Uterus (tissue), 4 donors: ENCODE measurements at places on chromosomes 6 and 20. TPM values are rescaled to one million over a fixed set of nuclear protein-coding genes. Genes with fewer than 3 reads are reported as not detected.

DNA sequence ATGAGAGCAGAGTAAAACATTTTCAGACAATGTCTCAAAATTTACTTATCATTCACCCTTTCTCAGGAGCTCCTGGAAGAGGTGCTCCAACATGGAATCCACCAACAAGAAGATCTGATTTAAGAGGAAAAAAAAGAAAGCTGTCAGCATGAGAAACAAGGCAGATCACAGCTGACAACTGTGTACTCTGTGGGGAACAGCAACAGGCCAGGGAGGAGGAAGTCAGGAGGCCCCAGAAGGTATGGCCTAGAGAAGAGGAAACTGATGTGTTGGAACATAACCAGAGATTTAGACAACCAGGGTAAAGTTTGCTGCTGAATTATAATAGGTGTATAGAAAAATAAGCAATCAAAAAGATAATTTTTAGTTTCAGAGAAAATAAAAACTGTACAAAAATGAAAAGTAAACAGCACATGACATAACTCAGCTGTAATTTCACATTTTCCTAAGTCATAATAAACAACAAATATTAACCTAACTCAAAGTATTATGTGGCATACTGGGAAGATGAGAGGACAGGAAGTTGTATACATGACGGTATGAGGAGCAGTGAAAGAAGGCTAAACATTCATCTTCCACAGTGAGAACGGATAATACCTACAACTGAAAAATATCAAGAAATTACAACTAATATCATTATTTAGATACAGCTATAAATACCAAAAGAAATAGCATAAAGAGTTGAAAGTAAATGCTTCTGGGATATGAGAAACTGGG lies 113.6 kb upstream of the EMILIN3 start:
- no peak overlapping the region for H3K4me3 ChIP-seq
- H3K36me3 ChIP-seq, result no peaks in the 10 kb centered on the region
- no peak overlapping the region for H3K27ac ChIP-seq
- DNase-seq, result no peak
- no peaks in the 10 kb centered on the region for H3K4me1 ChIP-seq

- H3K4me3 ChIP-seq, result no peak overlapping the region
- no peaks in the 10 kb centered on the region for H3K36me3 ChIP-seq
- no peaks in the 10 kb centered on the region for H3K4me1 ChIP-seq
- no peak for DNase-seq
- no peak overlapping the region for H3K27ac ChIP-seq
- H3K27me3 ChIP-seq, result no peaks in the 10 kb centered on the region
Observed at GRCh38 chr6:116363759-116364158, 7.0 kb upstream of the DSE start.

DNA sequence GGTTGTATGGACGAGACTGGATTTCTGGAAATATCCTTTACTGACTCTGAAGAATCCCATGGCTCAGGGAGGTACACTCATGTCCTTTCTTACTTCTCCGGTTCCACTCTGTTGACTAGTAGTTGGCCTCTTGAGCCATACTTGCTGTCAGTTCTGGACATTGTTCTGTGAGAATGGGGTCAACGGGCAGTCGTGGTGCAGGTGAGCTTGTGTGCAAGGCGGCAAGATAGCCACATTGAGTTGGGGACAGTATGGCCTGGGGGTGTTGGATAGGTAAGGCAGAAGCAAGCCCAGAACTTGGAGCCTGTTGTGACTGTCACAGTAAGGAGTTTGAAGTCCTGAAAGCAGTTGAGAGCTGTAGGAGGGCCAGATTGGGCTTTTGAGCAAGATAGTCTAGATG lies 13.5 kb upstream of the SLC22A1 start:
- DNase-seq, result no peak
- no peak overlapping the region for H3K27ac ChIP-seq
- no peaks in the 10 kb centered on the region for H3K36me3 ChIP-seq
- no peaks in the 10 kb centered on the region for H3K27me3 ChIP-seq
- no peaks in the 10 kb centered on the region for H3K4me1 ChIP-seq
- H3K4me3 ChIP-seq, result no peak overlapping the region

DNA sequence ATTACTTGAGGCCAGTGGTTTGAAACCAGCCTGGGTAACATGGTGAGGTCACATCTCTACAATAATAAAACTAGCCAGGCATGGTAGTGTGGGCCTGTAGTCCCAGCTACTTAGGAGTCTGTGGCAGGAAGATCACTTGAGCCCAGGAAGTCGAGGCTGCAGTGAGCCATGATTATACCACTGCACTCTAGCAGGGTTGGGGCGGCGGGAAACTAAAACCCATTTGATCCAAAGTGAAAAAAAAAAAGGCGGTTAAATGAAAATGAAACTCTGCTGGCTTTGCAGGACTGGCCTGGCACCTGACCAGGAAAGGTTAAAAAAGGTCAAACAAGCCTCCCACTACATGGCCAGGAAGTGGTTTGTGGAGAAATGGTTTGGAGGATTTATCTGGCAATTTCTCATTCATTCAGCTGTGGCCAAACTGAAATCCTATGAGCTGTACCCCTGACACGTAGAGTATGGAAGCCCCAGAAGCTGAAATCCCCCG lies 36.6 kb downstream of the MTRES1 start:
- no peak overlapping the region for H3K27ac ChIP-seq
- DNase-seq, result no peak
- no peaks in the 10 kb centered on the region for H3K4me1 ChIP-seq
- H3K36me3 ChIP-seq, result no peaks in the 10 kb centered on the region

DNA sequence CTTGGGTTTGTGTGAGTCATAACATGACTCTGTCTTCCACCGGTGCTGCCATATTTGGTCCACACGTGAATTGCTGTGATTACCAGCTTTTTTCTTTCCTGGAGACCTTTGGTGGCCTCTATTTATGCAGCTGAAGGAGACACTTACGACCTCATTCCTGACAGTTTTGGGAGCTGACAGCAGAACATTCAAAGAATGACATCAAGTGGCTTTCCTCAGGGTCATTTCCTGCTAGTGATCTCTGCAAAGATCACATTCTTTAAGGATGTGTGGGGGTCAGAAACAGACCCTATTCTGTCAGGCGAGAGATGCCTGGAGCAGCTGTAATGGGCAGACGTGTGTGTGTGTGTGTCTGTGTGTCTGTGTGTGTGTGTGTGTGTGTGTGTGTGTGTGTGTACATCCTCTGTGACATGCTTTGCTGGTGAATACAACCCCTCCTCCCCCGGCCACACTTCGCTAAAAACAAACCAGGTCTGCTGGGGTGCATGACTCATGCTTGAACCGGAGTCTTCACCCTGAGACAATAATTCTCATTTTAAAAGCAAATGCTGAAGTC lies 115.6 kb downstream of the TMEM170B start:
- H3K27me3 ChIP-seq, result no peaks in the 10 kb centered on the region
- no peak overlapping the region for H3K27ac ChIP-seq
- H3K4me1 ChIP-seq, result no peaks in the 10 kb centered on the region

DNA sequence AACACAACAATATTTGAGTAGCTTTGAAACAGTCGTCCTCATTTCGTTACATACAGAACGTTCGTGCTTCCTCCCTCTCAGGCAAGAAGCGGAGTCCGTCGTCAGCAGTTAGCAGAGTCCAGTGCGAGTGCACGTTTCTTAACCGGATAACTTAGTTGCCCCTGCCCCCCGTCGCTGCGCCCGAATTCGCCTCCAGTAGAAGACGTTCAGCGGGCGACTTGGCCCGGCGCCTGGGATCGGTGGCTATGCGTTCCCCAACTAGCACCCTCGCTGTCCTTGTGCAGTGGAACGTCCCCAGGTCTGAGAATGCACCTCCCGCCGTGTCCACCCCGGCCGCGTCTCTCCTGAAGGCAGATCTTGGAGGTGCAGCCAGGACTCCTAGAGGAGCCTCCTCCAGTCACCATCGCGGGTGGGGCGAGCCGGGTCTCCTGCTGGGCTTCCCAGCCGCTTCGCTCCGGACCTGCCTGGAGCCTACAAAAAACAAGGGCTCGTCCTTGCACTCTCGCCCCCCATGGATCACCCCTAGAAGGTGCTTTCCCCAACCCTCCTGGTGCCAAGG lies 910 bp upstream of the PCSK2 start:
- H3K36me3 ChIP-seq, result no peaks in the 10 kb centered on the region
- no peak overlapping the region for H3K27ac ChIP-seq
- H3K27me3 ChIP-seq, result no peaks in the 10 kb centered on the region
- peak overlapping the region; percentile 31 for H3K4me3 ChIP-seq
- no peak for DNase-seq

DNA sequence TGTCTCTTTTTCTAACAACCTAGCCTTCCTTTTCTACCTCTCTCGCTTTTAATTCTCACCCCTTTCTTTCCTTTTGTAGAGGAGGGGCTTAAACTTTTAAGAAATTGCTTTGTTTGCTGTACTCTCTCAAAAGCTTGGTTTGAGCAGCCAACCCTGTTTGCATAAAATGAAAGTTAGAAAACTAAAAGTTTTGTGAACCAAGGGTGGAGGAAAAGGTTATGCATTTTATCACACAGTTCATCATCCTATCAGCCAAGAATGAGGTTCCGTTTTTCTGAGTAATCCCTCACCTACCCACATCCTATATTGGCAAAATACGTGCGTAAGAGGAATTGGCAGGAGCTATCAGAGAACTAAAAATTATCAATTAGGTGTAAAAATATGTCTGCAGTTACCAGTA lies 42.8 kb upstream of the LOC128125822 start:
- no peak overlapping the region for H3K27ac ChIP-seq
- H3K4me3 ChIP-seq, result no peak overlapping the region
- no peaks in the 10 kb centered on the region for H3K27me3 ChIP-seq
- no peaks in the 10 kb centered on the region for H3K36me3 ChIP-seq
- H3K4me1 ChIP-seq, result no peaks in the 10 kb centered on the region

GRCh38 chr20:12987261-12987660 lies 21.5 kb upstream of the SPTLC3 start:
- DNase-seq, result no peak
- H3K27ac ChIP-seq, result no peak overlapping the region
- no peaks in the 10 kb centered on the region for H3K36me3 ChIP-seq

GRCh38 chr6:143406673-143407072 lies 43.8 kb downstream of the ADAT2 start:
- no peak overlapping the region for H3K4me3 ChIP-seq
- H3K27me3 ChIP-seq, result no peaks in the 10 kb centered on the region
- no peak for DNase-seq
- H3K27ac ChIP-seq, result no peak overlapping the region
- no peaks in the 10 kb centered on the region for H3K4me1 ChIP-seq
- no peaks in the 10 kb centered on the region for H3K36me3 ChIP-seq

The OR12D3 gene
- not detected for total RNA-seq

The PRDM13 gene
- not detected for total RNA-seq

The SAMD3 gene
- 4.1 TPM for total RNA-seq

The KCNK16 gene
- not detected for total RNA-seq

The BCAS4 gene
- total RNA-seq, result 9.1 TPM

The PAX1 gene
- not detected for total RNA-seq

The SLC17A3 gene
- total RNA-seq, result not detected
